ELR (cell line): ENCODE measurements at places on chromosomes 5 and 9.

GRCh38 chr5:88398316-88398715 is 129.7 kb upstream of the TMEM161B start:
- DNase-seq: peak; percentile 2

GRCh38 chr5:96537386-96537785 is 104.3 kb upstream of the PCSK1 start:
- DNase-seq: peak; percentile 94

DNA sequence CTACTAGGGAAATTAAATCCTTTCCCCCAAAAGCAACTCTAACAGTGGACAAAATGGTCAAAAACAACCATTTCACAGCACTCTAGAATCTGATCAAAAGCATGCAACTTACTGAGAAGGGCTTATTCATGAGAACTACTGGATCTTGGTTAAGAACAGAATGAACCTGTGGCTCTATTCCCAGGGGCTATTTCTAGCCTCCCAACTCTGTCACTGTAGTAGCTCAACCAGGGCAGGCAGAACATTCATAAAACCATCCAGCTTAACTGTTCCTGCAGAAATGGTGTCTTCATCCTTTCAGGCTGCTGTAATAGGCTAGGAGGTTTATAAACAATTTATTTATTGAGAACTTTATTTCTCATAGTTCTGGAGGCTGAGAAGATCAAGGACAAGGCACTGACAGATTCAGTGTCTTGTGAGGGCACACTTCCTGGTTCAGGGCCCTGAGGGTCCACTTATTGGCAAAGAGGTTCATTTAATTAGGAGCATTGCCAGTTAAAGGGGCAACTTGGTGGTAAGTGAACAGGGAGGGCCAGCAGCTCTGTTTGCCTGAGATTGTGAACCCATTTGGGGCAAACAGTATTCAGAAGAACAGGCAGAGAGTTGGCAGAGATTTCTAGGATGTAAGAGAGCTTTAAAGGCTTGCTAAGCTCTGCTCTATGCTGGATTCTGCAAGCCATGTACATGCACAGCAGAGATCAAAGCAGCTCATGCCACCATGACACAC is 238.5 kb upstream of the FBXL7 start:
- no peak for DNase-seq

- no peak for DNase-seq
These were observed 348.8 kb downstream of the SH3GL2 start for GRCh38 chr9:17927616-17928015.

GRCh38 chr9:37953206-37953774 is 49.4 kb upstream of the SLC25A51 start:
- no peak for DNase-seq

DNA sequence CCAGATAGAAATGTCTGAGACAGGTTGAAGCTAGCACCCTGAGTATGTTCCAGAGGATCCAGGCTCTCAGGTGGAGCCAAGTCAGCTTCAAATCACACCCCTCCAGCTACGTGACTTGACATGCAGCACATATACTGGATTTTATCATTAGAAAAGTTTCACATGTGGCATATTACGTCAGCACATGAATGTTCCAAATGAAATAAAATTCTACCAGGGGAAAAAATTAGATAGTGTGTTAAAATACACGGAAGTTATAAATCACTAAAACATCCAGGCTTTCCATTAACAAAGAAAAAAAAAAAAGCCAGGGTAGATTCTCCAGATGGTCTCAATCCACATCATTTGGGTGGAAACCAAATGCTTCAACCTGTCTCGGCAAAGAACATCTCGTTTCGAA is 251.6 kb downstream of the MPDZ start:
- DNase-seq: no peak

GRCh38 chr5:171577042-171577758 is 157.8 kb downstream of the FGF18 start:
- no peak for DNase-seq

DNA sequence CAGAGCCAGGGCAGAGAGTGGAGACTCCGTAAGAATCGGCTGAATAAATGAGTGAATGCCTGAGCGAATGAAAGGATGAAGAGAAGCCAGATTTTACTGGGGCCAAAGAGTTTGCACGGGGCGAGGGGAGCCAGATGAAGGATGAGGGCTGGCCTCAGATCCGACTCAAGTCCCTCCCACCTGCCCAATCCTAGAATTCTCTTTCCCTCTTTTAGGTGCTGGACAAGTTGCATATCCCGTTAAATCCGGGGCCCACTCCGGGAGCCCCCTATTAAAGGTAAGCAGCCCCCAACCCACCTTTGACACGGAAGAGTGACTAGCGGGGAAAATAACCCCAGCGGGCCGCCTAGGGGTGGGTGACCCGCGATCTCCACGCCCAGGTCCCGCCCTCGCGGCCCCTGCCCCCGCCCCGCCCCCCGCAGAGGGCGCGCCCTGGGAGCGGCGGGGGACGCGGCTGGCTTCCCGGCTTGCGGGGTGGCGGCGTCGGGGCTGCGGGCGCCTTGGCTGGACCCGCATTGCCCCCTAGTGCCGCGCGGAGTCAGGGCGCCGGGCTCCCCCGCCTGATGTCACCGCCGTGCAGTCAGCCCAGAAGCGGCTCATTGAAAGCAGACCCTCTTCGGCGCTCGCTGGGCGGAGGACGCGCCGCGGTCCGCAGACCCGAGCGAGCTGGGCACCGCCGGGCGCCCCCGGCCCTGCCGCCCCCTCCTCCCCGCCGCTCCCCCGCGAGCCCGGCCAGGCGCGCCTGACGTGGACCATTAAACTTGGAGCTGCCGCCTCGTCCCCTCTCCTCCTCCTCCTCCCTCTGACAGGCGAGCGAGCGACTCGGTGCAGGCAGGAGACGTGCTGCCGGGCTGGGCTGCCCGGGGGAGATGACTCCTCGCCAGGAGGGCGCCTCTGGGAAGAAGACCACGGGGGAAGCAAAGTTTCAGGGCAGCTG is at the start of gene ADRA1B:
Gene ADRA1B, plus strand, starts transcription at position 579 of the 937 bp plus-strand sequence. CDS start 424 bp downstream, outside the sequence.
- peak; percentile 73 for DNase-seq

GRCh38 chr5:132736853-132737833 is at the start of gene KIF3A:
TSS of gene KIF3A (minus strand) at chr5:132737546. CDS start at chr5:132737419, 127 bp downstream.
- DNase-seq: peak; percentile 99

- no peak for DNase-seq
These were observed 16.6 kb downstream of the OCLN start for GRCh38 chr5:69509212-69509611.

- no peak for DNase-seq
These were observed 102.7 kb upstream of the VCAN start for GRCh38 chr5:83368835-83369234.

GRCh38 chr9:2655411-2655901 is 33.9 kb downstream of the VLDLR start:
- DNase-seq: peak; percentile 95

GRCh38 chr9:37107701-37108100 is 12.7 kb upstream of the ZCCHC7 start:
- no peak for DNase-seq

DNA sequence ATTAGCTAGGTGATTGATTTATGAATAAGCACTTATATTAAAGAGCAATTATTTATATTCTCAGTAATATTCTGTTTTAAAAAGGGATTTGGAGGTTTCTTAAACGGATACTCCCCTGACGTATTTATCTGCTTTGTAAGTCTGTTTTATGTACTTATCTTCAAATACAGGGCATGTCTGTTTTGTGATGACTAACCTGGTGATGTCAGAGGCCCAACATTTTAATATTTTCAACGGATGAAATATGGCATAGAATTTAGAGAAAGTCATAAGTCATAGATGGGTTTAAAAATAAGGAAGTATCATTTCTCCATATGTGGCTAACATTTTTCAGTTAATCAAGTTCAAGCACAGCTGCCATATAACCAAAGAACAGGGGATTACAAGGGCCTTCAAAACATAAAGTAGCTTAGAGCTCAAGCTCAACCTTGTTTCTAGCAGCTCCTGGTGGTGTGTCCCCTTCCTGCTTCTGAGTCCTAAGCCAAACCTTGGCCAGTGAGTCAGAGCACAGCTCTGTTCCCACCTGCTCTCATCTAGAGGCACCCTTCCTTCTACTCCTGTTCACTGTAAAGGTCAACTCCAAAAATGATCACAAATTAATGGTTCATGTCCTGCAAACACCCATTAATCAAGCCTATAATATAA is 131.4 kb downstream of the OXCT1 start:
- DNase-seq: no peak

GRCh38 chr9:129604766-129605163 is 16.1 kb downstream of the C9orf50 start:
- DNase-seq: no peak

DNA sequence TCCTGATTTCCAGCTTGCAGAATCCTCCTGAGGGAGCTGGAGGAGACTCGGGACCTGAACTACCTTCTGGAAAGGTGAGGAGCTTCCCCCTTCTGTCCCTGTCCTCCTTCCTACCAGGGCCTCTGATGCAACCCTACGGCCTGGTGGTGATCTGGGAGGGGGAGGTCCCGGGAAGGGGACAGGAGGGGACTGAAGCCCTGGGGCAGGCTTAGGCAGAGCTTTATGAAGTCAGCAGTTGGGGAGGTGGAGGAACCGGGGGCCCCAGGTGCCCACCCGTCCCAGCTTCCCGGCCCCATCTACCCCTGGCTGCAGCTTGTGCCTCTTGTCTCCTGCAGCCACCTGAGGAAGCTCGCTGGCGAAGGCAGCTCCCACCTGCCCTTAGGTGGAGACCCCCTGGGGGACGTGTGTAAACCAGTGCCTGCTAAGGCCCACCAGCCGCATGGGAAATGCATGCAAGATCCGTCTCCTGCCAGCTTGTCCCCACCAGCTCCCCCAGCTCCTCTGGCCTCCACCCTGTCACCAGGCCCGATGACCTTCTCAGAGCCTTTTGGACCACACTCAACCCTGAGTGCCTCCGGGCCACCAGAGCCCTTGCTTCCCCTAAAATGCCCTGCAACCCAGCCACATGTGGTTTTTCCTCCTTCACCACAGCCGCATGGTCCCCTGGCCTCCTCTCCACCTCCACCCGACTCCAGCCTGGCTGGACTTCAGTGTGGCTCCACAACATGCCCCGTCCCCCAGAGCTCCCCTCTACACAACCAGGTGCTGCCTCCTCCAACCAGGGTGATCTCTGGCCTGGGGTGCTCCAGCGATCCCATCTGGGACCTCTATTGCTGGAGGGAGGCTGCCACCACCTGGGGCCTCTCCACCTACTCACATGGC is 2.1 kb downstream of the SPATA31E1 start:
- DNase-seq: no peak

- no peak for DNase-seq
These were observed at the start of gene WNK2 for GRCh38 chr9:93183663-93184431. TSS of gene WNK2 (plus strand) at chr9:93184139. CDS start at chr9:93184930, 791 bp downstream.

DNA sequence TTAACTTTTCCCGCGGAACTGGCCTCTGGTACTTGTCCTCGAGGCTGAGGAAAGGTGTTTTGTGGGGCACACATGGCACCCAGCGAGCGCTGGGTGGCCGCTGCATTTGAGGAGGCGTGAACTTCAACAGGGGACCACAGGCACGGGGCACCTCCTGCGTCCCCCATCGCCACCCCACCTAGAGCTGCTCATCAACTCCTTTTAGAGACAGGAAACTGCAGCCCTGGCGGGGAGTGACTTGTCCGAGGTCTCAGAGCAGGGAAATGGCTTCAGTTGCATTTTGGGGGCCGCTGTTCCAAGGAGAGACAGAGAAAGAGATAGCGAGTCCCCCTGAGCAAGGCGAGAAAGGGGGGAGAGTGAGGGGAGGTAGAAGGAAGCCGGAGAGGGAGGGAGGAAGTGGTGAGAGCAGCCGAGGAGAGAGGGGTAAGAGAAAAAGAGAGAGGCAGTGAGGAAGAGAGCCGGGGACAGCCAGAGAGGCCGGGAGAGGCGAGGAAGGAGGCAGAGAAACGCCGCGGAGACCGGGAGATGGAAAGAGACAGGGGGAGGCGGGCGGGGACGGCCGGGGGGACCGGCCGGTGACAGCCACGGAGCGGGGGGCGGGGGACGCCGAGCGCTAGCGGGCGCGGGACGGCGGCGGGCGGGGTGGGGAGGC is 12.5 kb upstream of the LHX2 start:
- peak; percentile 30 for DNase-seq

- DNase-seq: no peak
These were observed 9.0 kb downstream of the TERT start for GRCh38 chr5:1285883-1286291.

GRCh38 chr9:134136118-134136995 is 475 bp downstream of the WDR5 start:
- DNase-seq: peak; percentile 37

- peak; percentile 95 for DNase-seq
These were observed 61.1 kb downstream of the GRIA1 start for GRCh38 chr5:153551537-153552079.

GRCh38 chr5:79785983-79786382 is 96.3 kb downstream of the CMYA5 start:
- DNase-seq: no peak

GRCh38 chr5:97078958-97079743 is 63.3 kb downstream of the LIX1 start:
- peak; percentile 35 for DNase-seq

DNA sequence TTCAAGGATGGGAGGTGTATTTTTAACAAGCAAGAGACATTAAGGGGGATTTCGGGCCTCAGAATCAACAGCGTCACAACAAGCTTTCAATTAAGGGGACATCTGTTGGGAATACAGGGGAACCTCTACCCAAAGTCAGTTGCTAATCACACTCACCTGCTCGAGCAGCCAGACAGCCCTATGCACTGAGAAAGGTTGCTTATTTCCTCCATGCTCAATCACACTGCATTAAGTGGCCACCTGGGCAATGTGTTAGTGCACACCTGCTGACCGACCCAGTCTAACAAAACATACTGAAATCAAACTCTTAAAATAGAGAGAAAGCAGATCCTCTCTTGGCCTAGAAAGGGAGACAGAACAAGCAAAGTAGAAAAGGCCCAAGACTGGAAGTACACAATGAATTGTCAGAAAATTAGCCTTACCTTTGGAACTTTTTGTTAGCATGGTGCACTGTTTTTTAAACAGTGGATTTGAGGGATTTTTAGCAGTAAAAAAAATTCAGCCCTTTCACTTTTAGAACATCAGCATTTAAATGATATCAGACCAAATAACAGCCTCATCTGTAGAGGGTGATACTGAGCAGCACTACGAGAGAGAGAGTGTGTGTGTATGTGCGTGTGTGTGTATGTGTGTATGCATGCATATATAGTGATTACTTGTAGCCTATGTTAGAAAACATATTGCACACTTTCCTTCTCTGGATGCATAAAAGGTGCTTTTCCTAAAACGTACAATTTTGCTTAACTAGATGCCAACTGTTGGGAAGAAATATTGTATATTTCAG is 1118.6 kb upstream of the DMAC1 start:
- no peak for DNase-seq

GRCh38 chr5:150120617-150121447 is 34.5 kb upstream of the CSF1R start:
- no peak for DNase-seq

GRCh38 chr5:10111571-10111970 is 138.1 kb downstream of the ATPSCKMT start:
- peak; percentile 71 for DNase-seq

GRCh38 chr9:108245331-108245730 is 610.5 kb downstream of the ACTL7B start:
- no peak for DNase-seq

- peak; percentile 41 for DNase-seq
These were observed 152.9 kb downstream of the FRMD3 start for GRCh38 chr9:83385317-83385716.

GRCh38 chr5:133471699-133472098 is 140.6 kb downstream of the FSTL4 start:
- DNase-seq: no peak

- DNase-seq: no peak
These were observed 33.5 kb upstream of the APC start for GRCh38 chr5:112703866-112704820.
